ENCODE measurements at places on chromosomes 6 and 20.

GRCh38 chr6:53436526-53437303, 88.0 kb upstream of the ELOVL5 start:
- no peak for DNase-seq

DNA sequence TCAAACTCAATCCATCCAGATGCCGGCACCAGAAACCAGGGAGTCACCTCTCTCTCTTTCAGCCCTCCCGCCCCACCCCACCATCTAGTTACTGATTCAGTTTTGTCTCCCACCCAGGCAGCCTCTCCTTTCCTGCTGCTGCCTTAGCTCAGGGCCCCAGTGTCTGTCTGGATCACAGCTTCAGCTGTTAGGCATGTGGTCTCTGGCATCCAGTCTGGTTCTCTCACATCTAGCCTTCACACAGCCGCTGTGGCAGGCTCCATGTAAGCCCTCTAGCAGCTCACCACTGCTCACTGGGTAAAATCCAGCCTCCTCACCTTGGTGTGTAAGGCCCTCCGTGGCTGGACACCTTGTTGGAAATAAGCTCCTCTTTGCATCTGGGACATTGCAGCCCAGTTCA, 21.3 kb downstream of the AARS2 start:
- no peak for DNase-seq

GRCh38 chr6:41430875-41431274, 95.5 kb downstream of the NCR2 start:
- DNase-seq, result no peak

DNA sequence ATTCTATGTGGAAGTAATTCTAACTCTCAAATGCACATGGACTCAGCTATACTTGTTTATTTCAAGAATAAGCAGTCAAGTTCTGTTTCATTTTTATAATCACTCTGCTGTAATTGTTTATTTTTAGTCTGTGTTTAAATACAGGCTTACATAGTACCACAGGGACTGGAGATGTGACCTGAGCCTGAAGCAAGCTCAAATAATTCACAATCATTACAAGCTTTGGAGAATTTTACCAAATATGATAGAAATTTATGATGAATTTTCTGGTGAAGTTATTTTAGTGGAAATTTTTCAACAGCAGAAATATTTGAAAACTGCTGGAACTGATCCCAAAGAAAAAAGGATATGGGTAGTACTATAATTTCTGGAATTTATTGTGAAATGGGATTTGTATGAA, 41.6 kb upstream of the DSE start:
- no peak for DNase-seq

- DNase-seq, result no peak
Observed at GRCh38 chr6:89199579-89199978, 17.6 kb downstream of the GABRR1 start.
